T-helper 1 cell (primary cell): ENCODE measurements at places on chromosomes 5 and 9.

DNA sequence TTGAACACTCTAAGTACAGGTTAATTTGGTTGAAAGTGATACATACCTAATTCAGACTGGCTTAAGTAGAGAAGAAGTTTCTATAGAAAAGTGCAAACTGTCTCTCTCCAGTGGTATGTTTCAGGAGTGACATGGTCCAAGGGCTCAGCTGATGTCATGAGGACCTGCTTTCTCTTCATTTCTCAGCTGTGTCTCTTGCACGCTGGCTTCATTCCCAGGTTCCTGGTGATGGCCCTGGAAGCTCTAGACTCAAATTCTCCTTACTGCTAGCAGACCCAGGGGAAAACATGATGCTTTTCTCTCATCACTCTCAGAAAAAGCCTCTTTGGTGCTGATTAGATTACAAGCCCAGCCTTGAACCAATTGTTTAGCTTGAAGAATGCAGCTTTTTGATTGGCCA, 211.9 kb upstream of the CLINT1 start:
- DNase-seq: no peak

DNA sequence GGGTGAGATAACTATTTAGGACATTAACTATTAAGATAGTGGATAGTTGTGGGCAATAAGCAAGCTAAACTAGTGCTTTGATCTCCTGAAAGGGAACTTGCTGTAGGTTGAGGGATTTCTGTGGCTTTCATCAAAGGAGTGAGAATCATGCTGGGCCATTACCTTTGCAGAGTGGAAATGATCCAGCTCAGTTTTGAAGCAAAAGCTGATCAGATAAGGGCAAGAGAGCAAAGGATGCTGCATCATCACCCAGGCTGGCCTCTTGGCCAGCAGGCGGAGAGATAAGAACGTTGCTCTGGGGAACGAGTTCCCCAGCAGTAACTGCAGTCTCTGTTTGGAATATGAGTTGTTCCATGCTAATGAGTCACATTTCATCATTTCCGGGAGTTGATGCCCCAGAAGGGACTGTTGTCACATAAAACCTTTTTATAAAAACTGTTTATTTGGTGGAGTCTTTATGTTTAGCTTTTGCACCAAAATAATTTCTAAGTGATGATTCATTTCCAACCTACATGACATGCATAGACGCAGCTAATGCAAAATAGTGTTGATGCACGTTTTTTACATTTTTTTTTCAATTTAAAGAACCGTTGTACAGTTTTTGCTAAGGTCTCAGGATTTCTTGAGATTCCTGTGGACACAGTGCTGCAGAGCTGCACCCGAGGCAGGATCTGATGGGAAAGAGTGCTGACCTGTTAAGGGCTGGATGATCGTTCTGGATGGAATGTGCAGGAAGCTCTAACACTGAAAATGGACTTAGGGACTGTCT, 99.3 kb downstream of the ACTBL2 start:
- no peak for DNase-seq

- DNase-seq: no peak
Measured at GRCh38 chr5:45402804-45403455, 293.2 kb downstream of the HCN1 start.

DNA sequence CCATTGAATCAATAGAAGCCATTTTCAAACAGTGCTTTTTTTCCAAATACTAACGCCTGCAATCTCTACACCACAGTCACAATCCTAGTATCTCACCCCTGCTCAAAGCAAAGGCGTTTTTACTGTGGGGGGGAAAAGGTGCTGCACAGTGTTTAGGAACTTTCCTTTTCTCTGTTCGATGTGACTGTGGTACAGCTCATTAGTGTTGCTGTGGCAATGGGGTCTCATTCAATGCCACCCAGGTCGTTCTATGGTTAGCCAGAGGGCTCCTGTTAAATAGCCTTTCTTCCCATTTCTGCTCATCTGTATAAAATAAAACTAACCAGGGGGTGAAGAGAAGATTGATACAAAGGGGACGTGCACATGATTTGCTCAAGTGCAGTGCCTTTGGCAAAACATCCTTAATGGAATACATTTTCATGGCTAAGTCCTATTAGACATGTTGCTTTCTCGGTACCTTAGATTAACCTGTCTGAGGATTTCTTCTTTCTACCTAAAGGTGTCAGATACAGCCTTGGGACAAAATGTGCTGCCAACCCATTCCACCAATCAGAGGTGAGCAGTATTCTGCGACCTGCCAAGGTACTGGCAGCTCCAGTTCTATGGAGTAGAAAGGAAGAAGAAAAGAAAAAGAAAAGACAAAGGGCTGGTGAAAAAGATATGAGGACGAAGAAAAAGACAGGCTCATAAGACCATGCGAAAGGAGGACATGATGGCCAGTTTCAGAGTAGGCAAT, 651.4 kb upstream of the DMAC1 start:
- no peak for DNase-seq
